NCI-H1092 treated with DMSO at 0.1 percent for 48 hours (cell line): ENCODE measurements at places on chromosomes 4 and X.

- no peak for DNase-seq
Observed at GRCh38 chr4:153393397-153393796, 48.9 kb downstream of the MND1 start.

GRCh38 chr4:27276307-27277073, 415.8 kb downstream of the STIM2 start:
- DNase-seq, result peak; percentile 55

DNA sequence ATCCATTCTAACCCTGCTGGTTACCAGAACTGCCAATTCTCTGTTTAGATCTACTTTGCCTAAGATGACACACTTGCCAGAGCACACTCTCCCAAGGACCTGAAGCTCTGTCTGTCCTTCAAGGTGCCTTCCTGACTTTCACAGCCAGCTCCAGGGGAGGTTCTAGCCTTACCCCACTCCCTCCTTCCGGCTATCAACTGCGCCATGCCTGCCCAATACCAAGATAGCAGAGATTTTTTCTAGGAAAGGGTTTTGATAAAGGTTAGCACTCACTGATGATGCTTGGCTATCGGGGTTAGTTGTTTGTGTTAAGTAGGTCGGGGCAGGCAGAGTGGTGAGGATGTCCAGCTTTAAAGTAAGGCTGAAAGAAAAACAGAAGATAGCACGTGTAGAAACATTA, 14.3 kb downstream of the ALPK1 start:
- no peak for DNase-seq

DNA sequence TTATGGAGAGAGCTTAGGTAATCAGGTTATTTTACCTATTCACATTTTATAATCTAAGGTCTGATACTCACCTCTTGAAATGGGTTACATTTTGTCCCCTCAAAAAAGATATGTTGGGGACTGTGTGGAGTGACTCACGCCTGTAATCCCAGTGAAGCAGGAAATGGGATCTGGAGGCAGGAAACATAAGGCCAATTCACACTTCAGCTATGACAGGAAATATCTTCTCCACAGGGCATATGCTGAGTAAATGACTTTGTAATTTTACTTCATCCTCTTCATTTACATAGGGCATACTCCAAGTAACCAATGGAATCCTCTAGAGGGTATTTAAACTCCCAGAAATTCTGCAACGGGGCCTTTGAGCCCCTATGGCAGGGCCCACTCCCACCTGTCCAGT, 54.8 kb upstream of the ZMAT1 start:
- no peak for DNase-seq

DNA sequence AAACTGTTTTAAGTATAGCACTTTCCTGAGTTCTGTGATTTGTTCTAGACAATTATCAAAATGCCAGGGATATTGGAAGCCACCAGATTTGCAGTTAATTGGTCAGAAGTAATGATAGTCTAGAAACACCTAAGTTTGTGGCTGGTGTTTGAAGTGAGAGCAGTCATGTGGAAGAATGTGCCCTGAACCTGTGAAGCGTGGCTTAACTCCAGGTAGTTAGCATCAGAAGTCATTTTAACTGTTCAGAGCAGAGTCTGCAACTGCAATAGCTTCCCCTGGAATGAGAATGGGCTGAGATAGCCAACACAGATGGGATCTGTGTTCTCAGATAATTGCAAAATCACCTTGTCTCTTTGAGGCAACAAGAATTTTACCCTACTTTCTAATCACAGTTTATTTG, 255.1 kb upstream of the GK2 start:
- DNase-seq, result no peak

DNA sequence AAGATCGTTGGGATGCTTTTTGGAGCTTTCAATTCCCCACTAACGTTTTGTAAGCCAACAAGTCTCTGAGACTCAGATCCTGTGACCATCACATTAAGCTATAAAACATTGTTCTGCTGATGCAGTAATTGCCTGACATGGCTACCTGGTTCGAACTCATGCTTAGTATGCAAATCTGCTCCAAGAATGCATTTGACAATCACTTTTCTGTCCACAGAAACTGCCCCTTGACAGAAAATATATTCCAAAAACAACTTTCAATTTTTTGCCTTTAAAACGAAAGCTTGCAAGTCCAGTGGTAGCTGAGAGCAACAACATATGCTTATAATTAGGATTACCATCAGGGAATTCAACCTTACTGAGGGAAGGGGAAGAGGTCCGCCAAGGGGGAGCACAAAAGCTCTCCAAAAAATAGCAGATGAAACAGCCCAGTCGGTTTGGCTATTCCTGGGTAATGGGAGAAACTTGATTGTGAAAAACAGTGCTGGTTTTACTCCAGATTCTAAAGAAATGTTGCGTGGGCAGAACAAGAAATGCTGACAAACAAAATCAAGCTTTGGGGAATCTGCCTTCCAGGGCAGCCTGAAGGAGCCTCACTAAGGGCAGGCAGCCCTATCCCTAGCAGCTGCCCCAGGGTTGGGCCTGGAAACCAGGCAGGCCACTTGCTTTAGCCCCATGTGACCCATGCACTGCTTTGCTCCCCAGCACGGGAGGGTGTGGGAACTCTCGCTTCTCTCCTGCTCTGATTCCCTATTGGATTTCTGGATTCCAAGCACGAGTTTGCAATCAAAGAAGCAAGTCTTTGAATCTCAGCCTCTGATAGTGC, 160.7 kb upstream of the LDB2 start:
- no peak for DNase-seq

- no peak for DNase-seq
Observed at GRCh38 chr4:99679976-99680375, 22.3 kb upstream of the C4orf54 start.

DNA sequence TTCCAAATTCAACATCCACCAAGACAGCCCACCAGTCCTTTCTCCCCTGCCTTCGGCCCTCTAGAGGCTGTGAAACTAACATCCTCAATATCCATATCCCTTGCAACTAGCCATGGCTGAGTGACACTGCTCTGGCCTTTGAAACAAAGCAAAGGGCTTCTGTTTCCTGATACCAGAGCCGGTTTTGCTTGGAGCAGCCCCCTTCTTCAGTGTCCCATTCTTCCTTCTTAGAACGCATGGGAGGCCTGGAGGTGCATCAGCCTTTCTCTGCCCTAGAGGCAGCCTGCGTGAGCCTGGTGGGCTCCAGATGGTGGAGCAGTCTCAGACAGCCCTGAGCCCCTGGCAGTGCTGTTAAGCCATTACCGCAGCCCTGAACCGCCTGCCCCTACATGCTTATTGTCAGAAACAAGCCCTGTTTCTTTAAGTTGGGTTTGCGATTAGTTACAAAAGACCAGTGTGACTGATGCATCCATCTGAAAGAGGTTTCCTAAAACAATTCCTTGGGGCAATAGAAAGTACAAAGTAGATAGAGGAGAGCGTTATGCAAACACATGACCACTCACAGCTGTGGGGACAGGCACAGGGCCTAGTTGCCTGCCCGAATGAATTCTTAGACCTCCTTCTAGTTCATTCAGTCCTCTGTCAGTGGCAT, 74.1 kb downstream of the EVC start:
- no peak for DNase-seq

GRCh38 chr4:29047341-29048041, 1672.7 kb upstream of the PCDH7 start:
- DNase-seq, result no peak

GRCh38 chr4:101784957-101785356, 5.6 kb upstream of the BANK1 start:
- no peak for DNase-seq

- no peak for DNase-seq
Observed at GRCh38 chr4:105936901-105937300, 41.6 kb downstream of the NPNT start.

DNA sequence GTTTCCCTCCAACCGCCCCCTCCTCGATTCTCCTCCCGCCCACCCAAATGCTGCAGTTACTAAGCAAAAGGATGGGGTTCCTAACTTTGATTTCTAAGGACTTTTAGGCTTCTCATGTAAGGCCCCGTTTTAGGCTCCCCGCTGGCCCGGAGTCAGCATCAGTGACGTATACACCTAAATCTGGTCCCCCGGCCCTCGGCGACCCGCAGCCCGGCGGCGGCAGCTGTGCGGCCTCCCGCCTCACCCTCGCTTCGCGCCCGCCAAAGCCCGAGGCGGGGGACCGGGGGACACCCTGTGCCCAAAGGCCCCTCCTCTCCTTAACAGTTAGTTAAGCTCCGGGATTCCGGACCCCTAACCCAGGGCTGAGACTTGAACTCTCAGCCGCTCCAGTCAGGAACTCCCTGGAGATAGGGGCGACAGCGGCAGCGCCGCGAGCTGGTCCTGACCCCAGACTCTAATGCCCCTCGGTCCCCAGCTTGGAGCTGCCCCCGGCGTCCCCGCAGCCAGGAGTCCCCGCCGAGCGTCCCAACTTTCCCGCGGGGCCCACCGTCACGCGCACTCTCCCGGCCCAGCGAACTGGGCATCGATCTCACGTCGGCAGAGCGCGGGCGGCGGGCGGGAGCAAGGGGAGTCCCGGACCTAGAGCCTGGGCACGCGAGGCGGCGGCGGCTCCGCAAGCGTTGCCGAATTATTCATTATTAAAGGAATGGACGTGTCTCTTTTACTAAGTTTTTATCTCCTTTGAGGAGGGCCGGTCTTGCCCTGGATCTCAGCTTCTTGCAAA, 1.5 kb upstream of the NR3C2 start:
- DNase-seq, result no peak

DNA sequence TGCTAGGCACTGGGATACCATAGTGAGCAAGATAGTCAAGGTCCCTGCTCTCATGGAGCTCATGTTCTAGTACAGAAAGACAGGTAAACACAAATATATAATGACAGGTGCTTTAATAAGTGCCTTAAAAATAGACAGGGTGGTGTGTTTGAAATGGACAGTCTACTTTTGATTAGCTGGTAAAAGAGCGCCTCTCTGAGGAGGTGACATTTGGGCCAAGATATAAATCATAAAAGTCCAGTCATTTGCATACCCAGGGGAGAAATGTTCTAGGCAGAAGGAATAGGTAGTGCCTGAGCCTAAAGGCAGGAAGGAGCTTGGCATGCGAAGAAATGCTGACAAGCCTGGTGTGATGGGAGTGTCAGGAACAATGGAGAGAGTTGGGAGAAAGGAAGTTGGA, 83.6 kb downstream of the DNAAF6 start:
- DNase-seq, result no peak

- DNase-seq, result no peak
Observed at GRCh38 chrX:23811656-23812055, 28.7 kb downstream of the SAT1 start.
